ENCODE measurements at places on chromosomes 16 and 17.

DNA sequence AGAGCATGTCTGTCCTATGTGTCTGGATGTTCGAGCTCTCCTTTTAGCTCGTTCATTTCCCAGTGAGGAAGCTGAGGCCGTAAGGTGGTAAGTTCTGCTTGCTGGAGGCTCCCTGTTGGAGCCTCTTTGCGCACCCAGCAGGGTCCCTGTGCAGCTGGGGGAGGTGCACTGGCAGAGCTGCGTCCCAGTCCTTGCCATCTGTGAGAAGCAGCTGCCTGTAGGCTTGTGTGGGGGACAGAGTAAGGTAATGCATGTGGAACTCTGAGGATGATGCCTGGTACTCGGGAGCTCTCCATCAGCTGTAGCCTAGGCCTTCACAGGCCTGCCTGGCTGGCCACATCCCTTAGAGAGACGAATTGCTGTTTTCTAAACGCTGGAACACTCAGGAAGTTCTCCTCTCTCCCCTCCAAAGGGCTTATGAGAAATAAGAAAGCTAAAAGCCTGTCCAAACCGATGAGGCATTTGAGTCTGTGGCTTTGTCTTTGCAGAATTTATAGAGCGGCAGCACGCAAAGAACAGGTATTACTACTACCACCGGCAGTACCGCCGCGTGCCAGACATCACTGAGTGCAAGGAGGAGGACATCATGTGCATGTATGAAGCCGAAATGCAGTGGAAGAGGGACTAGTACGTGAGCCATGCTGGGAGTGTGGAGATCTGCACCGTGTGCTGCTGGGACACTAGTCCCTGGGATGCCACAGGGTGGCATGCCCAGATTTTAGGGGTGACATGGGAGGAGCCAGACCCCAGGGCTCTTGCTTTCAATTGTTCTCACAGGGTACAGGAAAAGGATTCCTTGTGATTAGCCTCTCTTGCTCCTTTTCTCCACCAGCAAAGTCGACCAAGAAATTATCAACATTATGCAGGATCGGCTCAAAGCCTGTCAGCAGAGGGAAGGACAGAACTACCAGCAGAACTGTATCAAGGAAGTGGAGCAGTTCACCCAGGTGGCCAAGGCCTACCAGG, 1.6 kb downstream of the NDUFB10 start:
- DNase-seq = no peak

DNA sequence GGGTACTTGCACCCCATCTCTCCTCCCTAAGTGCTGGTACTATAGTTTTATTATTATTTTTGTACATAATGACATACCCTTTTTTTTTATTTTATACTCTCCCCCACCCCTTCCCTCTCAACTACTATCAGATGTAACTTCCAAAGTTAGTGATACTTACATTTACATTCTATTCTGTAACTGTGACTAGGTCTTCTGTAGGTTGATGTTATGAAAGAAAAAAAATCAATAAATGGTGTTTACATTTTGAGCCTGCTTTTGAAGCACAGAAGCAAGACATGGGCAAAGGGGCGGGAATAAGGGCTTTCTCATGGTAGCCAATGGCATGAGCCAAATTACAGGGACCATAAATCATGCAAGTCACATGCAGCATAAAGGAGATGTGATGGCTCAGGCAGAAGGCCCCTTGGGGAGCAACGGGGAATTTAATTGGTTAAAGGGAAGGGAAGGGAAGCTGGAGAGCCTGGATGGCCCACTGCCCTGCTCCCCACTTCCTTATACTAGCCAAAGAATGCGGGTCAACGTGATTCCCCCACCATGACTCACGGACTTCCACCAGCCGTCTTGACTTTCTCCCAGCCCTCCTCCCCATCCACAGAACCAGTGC, 2.4 kb upstream of the ACSF2 start:
- no peak for DNase-seq

DNA sequence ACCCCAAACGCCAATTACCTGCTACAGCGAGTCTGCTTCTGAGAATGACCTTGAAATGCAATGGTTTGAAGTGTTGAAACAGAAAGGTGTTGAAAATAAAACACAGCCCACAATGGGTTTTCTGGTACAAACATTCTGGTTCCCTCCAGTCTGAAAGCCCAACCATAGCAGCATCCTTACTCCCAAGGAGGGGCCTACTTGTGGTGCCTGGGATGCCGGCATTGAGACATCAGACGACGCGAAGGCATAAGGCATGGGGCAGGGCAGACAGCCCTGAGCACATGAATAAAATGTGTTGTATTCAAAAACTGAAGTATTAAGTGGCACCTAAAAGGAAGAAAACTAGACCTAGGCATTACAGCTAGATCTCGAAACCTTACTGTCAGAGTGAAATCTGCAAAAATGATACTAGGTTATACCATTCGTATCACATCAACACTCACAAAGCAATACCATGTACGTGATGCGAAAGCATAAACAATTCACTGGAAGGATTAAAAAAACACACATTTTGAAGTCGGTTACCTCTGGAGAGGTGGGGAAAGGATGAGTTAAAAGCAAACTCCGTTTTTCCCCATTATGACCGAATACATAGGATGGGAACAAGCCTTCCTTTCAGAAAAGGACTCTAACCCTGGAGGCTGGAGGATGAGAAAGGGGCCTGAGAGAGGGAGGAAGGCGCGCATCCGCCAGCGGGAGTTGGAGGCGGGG, 702 bp downstream of the NUDT21 start:
- no peak for DNase-seq

- DNase-seq = no peak
Observed at GRCh38 chr17:81534157-81535006, 6.2 kb downstream of the FSCN2 start.

DNA sequence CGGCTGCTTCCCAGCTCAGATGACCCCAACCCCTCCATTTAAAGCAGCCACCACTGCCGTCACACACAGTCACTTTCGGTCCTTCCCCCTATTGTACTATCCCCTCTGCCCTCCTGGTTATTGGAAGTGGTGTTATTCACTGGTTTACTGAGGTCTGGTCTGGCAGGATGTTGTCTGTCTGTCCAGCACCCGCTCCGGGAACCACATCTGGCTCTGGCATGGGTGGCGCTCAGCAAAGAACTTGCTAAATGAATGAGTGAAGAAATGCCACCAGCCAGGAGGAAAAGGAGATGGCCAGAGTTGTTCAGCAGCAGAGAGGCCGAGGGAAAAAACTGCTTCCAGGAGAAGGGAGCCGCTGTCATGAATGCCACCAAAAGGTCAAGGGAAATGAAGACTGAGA, 161.6 kb downstream of the GSG1L start:
- no peak for DNase-seq

GRCh38 chr17:17566896-17567513, 24.5 kb downstream of the PEMT start:
- no peak for DNase-seq

GRCh38 chr17:16247586-16247984, 30.6 kb downstream of the PIGL start:
- no peak for DNase-seq

- no peak for DNase-seq
Observed at GRCh38 chr16:11581678-11582077, 5.0 kb downstream of the LITAF start.

- DNase-seq = no peak
Observed at GRCh38 chr17:55705847-55706246, 16.8 kb downstream of the TMEM100 start.

- DNase-seq = no peak
Observed at GRCh38 chr17:67737145-67737544, 19.4 kb downstream of the NOL11 start.

- no peak for DNase-seq
Observed at GRCh38 chr16:82358606-82359221, 188.7 kb upstream of the MPHOSPH6 start.

GRCh38 chr17:50397919-50398285, 579 bp upstream of the LRRC59 start:
- no peak for DNase-seq

DNA sequence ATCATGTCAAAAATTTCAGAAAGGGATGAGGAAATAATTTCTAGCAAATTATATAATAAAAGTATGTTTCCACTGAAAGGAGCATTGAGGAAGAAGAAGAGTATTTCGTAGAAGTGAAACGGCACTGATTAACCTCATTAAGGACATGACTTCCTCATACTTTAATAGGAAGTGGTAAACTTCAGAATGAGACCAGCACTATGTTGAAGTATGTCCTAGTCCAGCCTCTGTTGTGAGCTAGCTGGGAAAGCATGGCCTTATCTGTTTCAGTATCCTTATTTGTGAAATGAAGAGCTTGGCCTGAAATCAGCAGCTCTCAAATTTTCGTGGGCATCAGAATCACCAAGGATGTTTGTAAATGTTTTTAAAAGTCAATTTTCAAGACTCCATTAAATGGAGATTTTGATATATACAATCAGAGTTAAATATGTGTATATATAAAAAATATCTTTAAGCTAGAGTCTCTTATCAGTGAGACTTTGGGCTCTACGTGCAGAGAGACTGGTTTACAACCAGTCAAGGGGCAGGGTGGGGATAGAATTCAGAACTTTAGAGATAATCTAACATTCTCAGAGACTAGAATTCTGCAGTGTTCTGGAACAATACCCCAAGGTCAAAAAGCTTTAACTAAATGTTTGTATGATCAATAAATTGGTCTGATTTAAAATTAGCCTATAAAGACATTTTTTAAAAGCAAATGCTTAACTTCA, 365.4 kb downstream of the CDH13 start:
- no peak for DNase-seq

DNA sequence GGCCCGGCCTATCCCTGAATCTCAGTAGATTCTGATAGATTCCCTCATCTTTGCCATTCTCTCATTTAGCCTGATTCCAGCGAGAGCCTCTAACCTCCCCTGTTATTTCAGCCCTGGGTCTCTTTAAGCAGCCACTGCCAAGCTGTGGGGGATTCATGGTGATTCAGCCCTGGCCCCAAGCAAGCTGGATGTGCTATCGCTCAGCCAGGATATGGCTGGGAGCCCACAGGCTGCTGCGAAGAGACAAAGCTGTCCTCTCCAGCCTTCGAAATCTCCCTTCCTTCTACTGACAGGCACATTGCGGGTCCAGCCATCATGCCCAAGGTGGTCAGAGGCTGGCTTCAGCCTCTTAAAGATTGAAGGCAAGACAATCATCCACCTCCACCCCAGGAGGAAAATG, 394.1 kb downstream of the SOX9 start:
- DNase-seq = no peak

DNA sequence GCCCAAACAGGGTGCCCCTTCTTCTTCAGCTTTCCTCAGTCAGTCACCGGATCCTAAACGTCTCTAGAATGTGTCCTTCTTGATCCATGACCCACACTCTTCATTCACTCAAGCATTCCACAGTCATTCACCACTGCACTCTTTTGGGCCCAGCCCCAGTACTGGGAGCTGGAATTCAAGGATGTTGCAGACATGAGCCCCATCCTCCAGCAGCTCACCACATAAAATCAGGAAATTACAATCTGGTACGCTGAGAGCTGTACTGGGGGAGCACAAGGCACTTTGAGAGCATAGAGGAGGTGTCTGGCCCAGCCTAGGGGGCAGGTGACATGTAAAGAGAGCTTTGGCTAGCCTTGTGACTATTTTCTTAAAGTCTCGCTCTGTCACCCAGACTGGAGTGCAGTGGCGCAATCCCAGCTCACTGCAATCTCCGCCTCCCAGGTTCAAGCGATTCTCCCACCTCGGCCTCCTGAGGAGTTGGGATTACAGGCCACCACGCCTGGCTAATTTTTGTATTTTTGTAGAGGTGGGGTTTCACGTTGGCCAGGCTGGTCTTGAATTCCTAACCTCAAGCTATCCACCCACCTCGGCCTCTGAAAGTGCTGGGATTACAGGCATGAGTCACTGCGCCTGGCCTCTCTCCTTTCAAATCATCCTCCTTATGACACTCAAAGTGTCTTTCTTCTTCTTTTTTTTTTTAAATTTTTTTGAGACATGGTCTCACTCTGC, 18.7 kb downstream of the CES4A start:
- DNase-seq = no peak

DNA sequence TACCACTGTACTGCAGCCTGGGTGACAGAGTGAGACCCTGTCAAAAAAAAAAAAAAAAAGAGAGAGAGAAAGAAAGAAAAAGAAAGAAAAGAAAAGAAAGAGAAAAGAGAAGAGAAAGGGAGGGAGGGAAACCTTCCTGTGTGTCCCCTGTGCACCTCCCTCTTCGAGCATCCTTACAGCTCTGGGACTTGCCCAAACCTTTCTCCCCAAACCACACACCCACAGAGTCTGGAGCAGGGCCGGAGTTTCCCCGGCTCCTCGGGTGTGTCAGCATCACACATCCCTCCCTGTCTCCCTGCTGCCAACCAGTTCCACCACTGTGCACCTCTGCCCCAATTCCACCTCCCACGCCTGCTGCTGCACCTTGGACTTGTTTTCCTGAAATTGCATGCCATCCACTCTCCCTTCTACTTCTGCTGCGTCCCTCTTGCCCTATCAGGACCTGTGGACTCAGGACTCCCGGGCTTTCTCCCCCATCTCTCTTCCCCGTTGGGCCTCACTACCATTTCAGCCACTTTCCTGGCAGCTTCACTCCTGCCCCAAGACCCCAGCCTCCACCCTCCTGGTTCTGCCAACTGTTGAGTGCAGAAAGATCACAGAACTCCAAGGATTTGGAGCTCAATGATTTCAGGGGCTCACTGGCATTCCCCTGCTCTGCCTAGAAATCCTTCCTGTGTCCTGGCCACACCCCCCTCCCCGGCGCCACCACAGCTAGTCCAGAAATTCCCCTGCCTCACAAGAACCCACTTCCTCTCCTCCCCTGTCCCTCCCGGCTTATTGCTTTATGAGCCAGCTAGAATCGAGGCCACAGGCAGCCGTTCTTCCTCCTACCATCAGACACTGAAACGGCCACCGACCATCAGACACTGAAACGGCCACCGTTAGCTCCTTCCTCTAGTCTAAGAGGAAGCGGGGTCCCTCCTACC, 3.7 kb upstream of the CDK3 start:
- no peak for DNase-seq

- DNase-seq = no peak
Observed at GRCh38 chr16:78509965-78510364, 410.5 kb downstream of the WWOX start.

DNA sequence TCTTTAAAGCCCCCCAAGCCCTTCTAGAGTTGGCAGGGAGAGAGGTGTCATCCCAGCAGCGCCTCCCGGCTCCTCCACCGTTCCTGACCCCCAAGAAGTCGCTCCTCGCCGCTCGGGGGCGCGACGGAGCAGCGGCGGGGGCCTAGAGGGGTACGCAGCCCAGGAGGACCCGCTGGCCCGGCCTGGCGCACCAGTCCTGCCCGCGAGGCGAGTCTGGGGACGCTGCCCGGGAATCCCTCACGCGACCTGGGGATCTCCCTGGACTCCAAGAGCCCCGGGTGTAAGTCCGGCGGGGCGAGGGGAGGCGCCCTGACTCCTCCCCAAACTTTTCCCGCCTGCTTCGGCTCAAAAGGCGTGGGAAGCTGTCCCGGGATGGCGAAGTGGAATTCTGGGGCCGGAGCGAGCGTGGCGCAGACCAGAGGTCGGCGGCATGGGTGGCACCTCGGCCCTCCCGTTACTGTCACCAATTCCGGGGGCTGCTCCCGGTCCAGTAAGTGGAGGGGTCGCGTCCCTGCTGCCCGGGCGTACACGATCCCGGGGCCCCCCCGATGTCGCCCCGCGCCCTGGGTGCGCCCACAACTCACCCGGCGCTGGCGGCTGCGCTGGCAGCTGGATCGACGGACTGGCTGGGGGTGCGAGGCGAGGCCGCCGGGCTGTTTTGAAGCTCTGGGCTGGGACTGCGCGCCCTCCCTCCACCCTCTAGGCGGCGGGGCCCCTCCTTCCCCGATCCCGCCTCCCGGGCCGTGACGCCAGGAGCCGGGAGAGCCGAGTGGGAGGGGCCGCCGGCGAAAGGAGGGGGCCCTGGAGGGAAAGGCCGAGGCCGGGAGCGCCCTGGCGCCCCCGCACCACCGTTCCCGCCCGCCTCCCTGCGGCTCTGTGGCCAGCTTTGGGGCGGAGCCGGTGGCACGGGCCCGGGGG, at the start of gene EMP2:
TSS of gene EMP2 (minus strand) at position 634 of the 918 bp plus-strand sequence. CDS start 32,981 bp downstream, outside the sequence.
- peak; percentile 46 for DNase-seq
